ENCODE measurements at places on chromosomes 16 and 17.

- no peak for DNase-seq
These were observed 40.9 kb downstream of the B9D1 start for GRCh38 chr17:19321481-19322128.

DNA sequence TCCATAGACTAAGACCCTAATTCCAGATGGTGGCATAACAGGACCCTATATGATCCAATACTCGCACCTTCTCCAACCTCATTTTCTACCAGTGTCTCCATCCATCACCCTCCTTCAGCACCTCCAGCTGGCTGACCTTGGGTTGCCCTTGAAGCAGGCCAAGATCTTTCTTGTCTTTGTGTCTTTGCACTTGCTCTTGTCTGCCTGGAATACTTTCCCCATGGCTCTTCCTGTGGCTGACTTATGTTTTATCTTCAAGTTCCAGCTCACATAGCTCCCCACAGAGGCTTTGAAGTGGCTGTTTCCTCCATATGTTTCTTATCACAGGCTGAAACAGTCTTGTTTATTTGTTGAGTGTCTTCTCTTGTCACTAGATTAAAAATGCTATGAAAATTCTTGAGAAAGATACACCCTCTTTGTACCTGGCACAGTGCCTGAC, 29.6 kb upstream of the MMD start:
- no peak for DNase-seq

- no peak for DNase-seq
These were observed 19.7 kb upstream of the LRRC37A3 start for GRCh38 chr17:64938925-64939474.

- no peak for DNase-seq
These were observed 1.7 kb downstream of the TBKBP1 start for GRCh38 chr17:47695429-47696376.

GRCh38 chr16:22023505-22023904, 15.6 kb downstream of the MOSMO start:
- DNase-seq: no peak

DNA sequence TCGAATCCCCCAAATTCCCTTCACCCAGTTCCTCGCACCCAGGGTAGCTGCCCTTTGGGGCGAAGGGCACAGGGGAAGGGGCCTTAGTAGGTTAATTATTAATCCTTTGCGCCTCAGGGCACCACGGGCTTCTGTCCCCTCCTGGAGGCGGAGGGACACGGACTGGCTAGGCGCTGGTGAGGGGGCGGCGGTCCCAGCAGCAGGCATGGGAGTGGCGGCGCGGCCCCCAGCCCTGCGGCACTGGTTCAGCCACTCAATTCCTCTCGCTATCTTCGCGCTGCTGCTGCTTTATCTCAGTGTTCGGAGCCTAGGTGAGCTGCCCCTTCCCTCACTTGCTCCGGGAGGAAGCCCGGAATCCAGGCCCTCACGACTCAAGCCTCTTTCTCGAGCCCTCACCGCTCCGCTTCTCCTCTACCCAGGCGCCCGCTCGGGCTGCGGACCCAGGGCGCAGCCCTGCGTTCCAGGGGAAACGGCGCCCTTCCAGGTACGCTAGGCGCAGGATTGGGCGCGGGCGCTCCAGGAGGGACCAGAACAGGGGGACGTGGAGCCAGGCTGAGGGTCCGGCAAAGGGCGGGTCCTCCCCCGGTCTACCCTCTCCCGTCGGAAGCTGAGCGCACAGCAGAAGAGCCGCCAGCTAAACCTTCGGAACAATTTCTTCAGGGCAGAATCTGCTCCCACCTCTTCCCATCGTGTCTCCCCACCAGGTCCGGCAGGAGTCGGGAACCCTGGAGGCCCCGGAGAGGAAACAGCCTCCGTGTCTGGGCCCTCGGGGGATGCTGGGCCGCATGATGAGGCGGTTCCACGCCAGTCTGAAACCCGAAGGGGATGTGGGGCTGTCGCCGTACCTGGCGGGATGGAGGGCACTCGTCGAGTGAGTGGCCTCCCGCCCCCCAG, at the start of gene GLTPD2:
TSS of gene GLTPD2 (plus strand) at position 158 of the 894 bp plus-strand sequence. CDS start at position 206, 48 bp downstream.
- no peak for DNase-seq

- no peak for DNase-seq
These were observed 90.4 kb downstream of the PARN start for GRCh38 chr16:14539631-14540030.
